ENCODE measurements at places on chromosomes 16 and 17.

DNA sequence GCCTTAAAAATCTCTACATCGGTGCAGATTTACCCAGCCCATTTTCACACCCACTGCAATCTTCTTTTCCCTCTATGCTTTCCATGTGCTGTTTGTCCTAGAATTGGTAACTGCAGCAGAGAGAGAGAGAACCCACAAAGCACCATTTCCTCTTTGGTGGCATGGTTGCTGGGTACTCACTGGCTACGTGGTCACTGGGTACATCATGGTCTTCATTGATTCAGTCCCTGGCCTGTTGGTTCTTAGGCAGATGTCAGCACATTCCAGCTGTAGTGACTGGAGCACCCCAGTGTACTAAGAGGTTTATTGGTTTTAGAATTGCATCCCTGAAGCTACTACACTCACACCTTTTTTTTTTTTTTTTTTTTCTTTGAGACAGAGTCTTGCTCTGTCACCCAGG is 156.1 kb upstream of the CACNG5 start:
- no peak for DNase-seq

DNA sequence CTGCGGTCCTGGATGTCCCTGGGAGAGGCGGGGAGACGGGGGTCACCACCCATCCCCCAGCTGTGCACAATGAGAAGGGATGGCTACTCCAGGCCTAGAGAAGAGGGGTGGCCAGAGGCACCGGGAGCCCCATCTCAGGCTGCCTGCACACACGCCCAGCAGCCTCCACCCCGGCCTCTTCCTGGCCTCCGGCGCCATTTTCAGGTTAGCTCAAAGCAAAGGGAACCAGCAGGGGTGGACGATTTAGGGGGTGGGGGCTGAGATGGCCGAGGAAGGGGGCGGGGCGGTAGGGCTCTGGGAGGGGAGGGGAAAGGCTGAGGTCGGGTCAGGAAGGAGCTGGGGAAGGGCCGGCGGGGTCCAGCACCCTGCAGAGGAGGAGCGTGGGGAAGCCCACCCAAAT is 42.8 kb downstream of the SRCIN1 start:
- no peak for DNase-seq

GRCh38 chr16:80654094-80654862 is 113.5 kb downstream of the DYNLRB2 start:
- DNase-seq: no peak

- DNase-seq: no peak
Observed at GRCh38 chr17:71286625-71287024, 834.2 kb upstream of the SOX9 start.

DNA sequence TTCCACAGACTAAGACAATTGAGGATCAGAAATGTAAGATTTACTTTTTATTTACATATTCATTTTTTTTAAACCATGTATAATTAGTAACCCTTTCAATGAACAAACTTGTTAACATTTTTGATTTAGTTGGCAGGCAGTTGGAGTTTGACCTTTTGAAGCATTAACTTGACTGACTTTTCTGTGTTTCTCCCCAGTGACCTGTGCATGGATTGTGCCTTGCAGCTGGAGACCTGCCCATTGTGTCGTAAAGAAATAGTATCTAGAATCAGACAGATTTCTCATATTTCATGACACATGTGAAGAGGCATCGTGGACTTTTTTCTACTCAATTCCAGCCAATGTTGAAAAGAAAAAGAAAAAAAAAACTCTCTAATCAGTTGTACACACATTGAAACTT is 6.4 kb upstream of the ARL2BP start:
- DNase-seq: no peak

DNA sequence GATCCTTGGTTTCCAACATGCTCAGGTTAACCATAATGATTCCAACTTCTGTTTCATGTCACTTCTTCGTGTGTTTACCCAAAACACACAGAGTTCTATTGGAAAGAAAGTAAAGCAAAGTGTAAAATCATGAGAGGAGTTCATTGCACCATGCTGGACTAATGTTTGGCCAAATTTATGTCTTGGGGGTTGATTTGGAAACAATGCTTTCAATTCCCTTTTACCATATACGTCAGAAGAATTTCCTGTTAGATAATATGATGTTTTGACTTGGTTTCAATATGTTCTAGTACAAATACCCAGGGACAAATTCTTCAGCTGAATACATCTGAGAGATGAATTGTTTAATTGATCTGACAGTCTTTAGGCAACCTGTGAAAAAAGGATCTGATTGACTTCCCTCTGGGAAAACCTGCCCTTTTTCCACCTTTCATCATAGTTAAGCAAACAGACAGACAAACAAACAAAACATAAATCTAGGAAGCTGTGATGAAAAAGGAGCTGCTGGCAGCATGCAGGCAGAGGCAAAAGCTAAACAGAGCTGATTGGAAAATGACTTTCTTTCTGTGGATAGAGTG is 26.0 kb upstream of the MPHOSPH6 start:
- no peak for DNase-seq
